Hematopoietic multipotent progenitor cell treated with erythropoietin and hydrocortisone succinate and interleukin-3 and kit ligand, for 17 days (in vitro differentiated cells): ENCODE measurements at places on chromosomes 12 and 14.
A peak's percentile ranks its signal among the peaks of the same experiment; 100 is the strongest.

GRCh38 chr14:70847406-70848090 lies 38.2 kb upstream of the MAP3K9 start:
- DNase-seq, result no peak

GRCh38 chr12:89960011-89960507 lies 251.4 kb upstream of the ATP2B1 start:
- DNase-seq, result no peak

GRCh38 chr12:76180401-76181277 lies 96.2 kb upstream of the NAP1L1 start:
- no peak for DNase-seq

- DNase-seq, result no peak
These were observed 29.3 kb upstream of the LGALS3 start for GRCh38 chr14:55099756-55100155.

DNA sequence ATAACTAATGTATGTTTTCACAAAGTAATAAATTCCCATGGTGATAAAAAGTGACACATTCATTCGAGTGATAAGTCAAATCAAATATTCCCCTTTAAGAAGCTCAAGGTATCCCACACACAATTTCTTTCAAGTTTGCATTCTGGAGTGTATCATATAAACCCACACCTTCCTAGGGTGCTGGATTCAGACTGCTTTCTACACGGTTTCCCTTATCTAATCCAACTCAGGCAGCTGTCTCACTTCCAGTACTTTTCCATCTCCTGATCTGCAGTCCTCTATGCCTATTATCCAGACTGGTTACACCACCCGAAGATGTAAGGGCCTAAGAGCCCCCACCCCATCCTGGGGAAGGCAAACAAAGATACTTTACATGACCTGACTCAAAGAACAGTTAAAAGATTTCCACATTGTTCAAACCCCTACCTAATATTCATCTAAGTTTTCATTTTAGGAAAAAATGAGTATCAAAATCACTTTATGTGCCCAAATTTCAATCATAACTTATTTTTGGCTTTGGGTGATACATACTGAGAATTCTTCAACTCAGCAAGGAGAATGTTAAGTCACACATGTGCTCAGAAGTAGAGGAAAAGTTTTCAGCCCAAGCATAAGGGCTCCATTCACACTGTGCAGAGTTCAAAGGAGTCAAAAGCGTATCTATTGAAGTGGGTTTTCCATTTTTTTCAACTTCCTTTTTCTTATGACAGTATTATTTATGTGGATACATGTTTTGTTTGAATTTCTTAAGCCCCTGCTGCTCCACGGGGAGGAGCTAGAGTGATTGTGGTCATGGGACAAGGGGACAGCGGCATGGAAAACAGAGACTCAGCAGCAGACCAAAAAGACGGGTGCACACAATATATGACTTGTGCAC lies 41.8 kb downstream of the CORO1C start:
- DNase-seq, result peak; percentile 82

DNA sequence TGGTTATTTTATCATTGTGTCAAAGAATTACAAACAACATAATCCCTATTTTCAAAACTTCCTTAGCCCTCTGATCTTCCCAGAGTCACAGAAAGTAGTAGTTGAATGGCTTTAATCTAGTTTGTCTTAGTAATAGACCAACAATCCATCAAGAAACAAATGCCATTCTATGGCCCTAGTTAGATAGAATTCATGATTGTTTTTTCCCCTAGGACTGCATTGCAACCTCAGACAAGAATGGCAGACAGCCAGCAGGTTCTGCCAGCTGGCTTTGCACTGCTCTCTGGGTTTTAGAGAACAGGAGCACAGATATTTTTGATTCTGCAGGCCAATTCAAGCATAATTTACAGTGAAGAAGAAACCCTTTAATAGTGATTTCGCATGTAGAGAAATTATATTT lies 33.8 kb downstream of the SYT1 start:
- DNase-seq, result no peak

GRCh38 chr12:8905546-8905945 lies 8.8 kb upstream of the PHC1 start:
- no peak for DNase-seq

DNA sequence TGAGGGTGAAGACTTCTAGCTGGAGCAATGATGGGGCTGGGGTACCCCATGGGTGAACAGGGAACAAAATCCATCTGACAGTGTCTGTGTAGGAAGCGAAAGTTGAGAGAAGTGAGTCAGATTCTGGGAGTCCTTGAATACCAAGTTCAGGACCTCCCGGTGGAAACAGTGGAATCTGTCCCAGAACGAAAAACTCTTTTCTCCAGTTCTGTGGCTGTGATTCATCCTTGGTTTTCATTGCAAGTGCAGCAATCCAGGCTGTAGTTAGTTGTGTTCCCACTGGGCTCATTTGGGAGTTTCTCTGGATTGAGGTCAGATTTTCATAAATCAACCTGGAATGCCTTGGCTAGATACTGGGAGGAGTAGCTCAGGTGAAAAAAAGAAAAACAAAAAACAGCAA lies 120.7 kb downstream of the C12orf75 start:
- no peak for DNase-seq

DNA sequence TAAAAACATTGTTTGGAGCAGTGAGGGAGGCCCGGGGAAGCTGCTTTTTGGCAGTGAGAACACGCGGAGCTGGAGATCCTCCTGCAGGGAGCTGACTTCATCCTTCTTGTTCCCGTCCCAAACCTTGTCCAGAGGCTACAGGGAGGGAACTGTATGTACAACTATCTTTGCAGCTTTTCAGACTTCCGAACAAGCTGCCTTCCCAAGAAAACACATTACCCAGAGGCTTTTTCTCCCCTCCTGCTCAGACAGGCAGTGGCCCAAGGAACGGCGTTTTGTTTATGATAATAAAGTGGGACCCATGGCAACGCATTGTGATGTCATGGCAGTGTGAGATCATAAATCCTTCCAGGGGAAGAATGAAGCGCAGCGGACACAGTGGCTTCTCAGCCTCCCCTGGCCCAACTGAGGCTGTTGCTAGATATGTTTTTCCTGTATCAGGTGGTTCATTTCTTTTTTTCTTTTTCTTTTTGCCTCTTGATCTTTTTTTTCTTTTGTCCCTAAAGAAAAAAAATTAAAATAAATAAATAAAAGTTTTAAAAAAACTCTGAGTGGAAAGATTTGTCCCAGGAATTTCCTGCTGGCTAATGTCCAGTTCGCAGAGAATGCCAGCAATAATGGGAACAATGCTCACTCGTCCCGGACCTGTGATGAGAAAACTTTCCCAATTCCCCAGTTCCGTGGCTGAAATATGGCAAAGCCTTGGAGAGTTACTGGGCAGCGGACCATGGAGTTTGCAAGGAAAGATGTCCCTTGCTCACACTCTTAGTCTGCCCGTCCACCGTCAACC lies 103.4 kb upstream of the MAP1LC3B2 start:
- DNase-seq, result no peak

DNA sequence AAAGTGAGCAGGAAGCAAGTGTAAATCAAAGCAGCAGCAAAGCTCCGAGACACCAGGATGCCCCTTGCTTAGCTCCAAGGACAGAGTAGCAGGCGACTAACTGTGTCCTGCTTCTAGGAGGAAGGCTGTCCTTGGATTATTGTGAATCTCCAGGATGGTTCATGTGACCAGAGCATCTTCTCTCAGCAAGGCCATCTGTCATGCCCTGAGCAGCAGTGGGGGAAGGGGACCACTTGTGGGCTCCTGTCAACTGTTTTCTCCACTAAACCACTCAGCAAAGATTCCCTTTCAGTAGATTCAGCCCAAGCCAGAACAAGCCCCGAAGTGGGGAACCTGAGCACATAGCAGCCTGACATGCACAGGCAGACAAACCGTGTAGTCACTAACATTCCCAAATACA lies 19.4 kb downstream of the MAP3K9 start:
- no peak for DNase-seq

GRCh38 chr14:72318648-72319047 lies 386.4 kb downstream of the RGS6 start:
- DNase-seq, result no peak

DNA sequence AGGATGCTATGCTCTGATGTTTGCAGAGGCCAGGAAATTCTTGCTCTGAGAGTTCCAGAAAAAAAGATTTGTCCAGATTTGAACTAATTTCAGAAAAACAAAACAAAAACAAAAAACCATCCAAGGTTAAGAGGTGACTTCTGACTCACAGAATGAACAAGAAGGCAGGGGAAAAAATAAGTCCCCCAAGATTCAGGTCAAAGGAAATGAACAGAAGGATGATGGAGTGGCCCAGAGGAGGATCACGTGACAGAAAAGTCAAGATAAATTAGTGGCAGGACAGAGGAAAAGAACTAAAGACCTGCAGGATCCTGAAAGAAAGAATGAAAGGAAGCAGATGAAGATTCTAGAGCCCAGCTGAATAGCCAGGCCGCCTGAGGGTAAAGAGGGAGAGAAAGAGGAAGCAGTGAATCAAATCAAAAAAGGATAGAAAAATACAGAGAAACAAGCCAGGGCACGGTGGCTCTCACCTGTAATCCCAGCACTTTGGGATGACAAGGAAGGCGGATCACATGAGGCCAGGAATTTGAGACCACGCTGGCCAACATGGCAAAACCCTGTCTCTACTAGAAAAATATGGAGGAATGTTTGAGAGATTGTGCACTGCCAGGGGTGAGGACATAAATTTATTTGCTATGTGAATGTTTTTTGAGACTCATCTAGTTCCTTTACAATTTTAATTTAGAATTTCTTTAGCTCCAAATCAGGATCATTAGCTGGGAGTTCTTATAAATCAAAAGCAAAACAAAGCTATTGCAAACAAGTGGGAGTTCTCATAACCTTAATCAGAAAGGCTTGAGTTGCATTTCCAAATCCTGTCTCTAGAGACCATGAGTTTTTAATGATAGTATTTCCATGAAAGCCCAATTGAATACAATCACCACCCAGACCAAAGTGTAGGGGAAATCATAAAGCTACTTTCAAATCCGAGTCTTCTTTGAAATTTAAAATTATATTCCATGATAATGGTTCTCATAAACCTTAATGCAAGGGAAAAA lies 217.1 kb upstream of the PLEKHG7 start:
- DNase-seq, result no peak

GRCh38 chr12:58455136-58455535 lies 465.2 kb downstream of the LRIG3 start:
- DNase-seq, result no peak

GRCh38 chr12:13199592-13199991 lies 3.1 kb downstream of the EMP1 start:
- DNase-seq, result no peak

GRCh38 chr12:31386364-31386777 lies 60.4 kb upstream of the SINHCAF start:
- DNase-seq, result no peak

DNA sequence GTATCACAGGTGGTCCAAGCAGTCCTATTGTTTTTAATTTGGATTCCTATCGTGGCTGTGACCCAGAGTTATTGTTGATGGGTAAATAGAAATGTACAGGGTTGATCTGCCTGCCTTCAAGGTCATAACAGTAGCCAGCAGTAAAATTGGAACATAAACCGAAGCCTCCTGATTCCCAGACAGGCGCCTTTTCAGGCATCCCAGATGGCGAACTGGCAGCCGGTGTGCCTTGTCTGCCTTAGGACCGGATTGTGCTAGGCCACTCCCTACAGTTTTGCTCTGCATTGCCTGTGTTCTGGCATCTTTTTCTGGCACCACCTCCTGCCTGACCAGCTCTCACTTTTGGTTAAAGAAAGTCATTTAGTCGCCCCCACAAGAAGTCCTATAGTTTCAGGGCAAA lies 22.2 kb downstream of the TMEM117 start:
- no peak for DNase-seq

DNA sequence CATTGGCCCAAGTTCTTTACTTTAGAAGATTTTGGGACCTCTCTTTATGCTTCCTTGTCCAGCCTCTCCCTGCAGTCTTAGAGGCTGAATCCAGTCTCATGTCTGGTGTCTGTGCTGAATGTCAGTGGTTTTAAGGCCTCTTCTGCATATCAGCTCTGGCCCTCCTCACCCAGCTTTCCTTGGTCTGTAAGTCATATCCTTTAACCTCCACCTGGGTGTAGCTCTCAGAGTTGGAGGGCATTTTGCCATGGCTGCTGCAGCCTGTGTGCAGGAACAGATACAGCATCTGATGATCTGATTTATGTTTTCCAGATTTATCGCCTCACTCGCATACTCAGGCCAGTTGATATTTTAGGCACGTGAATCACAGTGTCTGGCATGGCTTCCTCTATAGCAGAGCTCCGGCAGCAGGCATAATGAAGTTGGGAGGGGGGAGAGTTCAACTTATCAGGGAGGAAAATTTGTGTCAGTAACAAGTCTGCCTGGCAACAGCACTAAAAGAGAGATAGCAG lies 335.0 kb downstream of the PCNX1 start:
- no peak for DNase-seq

- no peak for DNase-seq
These were observed 517.4 kb downstream of the DIO2 start for GRCh38 chr14:79693935-79694334.

- DNase-seq, result no peak
These were observed 80.8 kb downstream of the DACT1 start for GRCh38 chr14:58718226-58719205.

DNA sequence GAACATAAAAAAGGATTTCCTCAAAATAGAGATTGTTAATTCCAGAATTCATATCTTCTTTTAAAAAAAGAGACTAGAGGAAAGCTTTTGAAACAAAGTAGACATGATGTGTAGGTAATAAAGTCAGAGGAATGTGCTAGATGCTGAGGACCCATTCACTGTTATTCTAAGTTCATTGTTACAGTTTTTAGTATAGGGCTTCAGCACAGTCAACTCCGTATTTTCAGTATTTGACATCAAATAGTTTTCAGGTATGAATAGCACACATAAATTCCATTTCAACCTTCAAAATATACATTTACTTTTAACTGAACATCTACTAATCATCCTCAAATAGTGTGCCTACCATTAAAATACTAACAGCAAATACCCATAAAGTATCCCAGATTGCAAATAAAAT lies 227.8 kb downstream of the EPS8 start:
- DNase-seq, result no peak

GRCh38 chr12:57093415-57094207 lies 4.7 kb downstream of the NAB2 start:
- DNase-seq, result peak; percentile 55

GRCh38 chr14:81192594-81192993 lies 28.2 kb downstream of the GTF2A1 start:
- DNase-seq, result no peak

DNA sequence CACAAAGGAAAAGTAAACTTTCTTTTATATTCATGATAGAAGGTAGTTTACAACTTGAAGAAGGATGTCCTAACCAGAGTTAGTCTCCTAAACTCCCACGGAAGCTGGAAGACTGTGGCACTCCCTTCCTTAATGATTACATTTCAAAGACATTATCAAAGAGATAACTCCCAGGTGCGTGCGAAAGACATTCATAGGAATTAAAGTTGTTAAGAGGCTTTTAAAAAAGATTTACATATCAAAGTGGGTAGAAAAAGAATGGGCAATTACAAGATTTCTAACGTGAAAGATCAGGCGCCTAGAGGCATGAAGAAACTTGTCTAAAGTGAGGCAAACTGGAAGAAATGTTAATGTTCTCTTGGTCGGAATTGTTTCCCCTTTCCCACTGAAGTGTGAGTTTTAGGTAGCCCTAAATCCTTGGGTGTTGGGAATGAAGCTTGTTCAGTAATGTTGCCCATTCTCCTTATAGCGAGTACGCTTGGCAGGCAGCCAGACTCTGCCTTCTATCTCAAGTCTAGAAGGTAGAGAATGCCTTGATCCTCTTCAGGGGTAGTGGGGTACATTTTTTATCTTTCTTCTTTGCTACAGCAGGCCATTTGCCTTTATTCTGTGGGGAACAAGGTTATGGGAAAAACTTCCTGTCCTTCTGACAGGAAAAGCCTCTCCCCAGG lies 642.0 kb downstream of the SLC6A15 start:
- DNase-seq, result no peak

GRCh38 chr14:69505338-69506240 lies 21.1 kb downstream of the PLEKHD1 start:
- DNase-seq, result no peak
